ENCODE measurements at places on chromosomes 3 and 15.

DNA sequence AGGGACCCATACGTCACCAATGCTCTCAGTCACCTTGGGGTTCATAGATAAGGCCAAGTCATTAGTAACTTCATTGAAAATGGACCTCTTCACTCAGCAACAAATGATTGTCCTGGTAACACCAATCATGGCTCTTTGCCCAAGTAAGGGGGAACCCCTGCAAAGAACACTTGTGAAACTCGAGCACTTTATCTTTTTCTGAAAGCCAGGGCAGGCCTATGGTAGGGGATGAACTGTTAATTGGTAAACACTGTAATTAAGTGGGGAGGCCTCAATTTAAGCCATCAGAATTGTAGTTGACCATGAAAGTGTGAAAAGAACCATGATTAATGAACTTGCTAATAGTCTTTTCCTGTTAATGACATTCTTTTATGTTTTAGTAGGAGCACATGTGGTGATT, 73.3 kb downstream of the ABHD5 start:
- no peak for DNase-seq

GRCh38 chr3:126378341-126378751, 16.4 kb upstream of the CFAP100 start:
- no peak for DNase-seq

- no peak for DNase-seq
These were observed 61.7 kb downstream of the LSM3 start for GRCh38 chr3:14240366-14240765.

DNA sequence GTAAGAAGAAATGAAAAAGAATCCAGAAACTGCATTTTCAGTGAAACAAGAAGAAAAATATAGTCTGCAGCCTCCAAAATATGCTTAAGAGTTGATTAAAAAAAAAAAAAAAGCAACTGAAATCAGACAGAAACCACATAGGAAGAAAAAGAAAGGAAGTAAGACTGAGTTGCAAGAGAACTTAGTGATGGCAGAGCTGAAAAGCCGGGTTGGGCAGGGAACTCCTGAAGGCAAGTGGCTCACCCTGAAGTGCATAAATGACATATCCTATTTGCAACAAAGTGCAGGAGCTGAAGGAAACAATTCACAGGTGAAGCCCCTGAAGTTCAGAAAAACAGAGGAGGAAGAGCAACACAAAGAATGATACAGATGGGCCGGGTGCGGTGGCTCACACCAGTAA, 108.8 kb upstream of the SLC25A36 start:
- no peak for DNase-seq

- DNase-seq: no peak
These were observed 176.7 kb upstream of the TLE3 start for GRCh38 chr15:70274255-70274880.

GRCh38 chr3:49554633-49555265, 472 bp downstream of the BSN start:
- DNase-seq: no peak

GRCh38 chr3:100103558-100104441, 10.5 kb downstream of the FILIP1L start:
- no peak for DNase-seq

GRCh38 chr3:73719413-73719851, 94.7 kb upstream of the PDZRN3 start:
- DNase-seq: no peak

DNA sequence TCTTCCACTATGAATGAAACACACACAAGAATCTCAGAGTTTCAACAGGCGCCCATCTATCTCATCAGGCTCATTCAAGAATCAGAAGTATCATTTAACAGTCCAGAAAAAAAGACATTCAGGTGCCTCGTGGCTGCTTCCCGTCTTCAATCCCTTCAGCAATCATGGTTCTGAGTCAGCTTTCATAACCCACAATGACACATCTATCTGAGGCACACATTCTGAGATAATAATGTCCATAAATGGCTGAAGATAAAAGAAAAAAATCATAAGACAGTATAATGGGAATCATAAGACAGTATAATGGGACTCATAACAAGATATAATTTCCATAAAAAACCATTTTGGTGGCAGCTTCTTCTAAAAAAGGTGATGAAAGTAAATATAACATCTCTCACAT, 52.4 kb downstream of the TNIK start:
- DNase-seq: no peak

- DNase-seq: no peak
These were observed 35.2 kb downstream of the ABTB1 start for GRCh38 chr3:127707851-127708411.

DNA sequence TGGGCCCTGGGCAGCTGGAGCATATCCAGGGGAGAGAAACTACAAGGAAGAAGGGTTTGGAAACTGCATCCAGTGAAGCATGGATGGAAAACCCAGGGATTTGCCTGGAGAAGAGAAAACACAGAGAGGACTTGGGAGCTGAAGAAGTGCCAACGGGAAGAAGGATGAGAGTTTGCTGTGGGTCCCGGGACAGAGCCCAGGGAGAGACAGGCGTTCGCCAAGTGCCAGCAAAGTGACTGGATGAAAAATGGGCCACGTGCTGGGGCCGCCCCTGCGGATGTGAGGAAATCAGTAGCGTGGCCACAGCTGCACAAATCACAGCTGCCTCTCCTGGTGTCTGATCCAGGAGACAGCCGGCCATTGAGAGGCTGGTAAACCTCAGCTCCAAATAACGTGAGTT, 70.4 kb downstream of the HES1 start:
- no peak for DNase-seq

GRCh38 chr15:56798639-56799038, 65.3 kb upstream of the ZNF280D start:
- DNase-seq: no peak

GRCh38 chr3:70273492-70273891, 38.9 kb downstream of the MDFIC2 start:
- no peak for DNase-seq

DNA sequence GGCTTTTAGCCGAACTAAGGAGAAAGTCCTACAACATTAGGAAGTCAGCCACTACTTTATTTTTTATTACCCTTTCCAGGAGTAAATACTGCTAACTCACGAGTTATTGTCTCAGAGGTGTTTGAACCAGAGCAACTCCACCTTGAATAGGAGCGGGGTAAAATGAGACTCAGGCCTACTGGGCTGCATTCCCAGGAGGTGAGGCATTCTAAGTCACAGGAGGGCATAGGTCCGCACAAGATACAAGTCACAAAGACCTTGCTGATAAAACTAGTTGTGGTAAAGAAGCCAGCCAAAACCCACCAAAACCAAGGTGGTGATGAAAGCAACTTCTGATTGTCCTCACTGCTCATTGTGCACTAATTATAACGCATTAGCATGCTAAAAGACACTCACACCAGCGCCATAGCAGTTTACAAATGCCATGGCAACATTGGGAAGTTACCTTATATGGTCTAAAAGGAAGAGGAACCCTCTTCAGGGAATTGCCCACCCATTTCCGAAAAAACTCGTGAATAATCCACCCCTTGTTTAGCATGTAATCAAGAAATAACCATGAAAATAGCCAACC, 555.9 kb downstream of the IGSF11 start:
- no peak for DNase-seq

- DNase-seq: no peak
These were observed 411.2 kb downstream of the SHQ1 start for GRCh38 chr3:72436863-72437592.

GRCh38 chr15:68433551-68433950, 1.6 kb upstream of the ITGA11 start:
- DNase-seq: no peak

- DNase-seq: no peak
These were observed 74.5 kb downstream of the TLE3 start for GRCh38 chr15:70023064-70023768.

GRCh38 chr3:15887261-15887660, 89.5 kb upstream of the ANKRD28 start:
- no peak for DNase-seq

- no peak for DNase-seq
These were observed 65.6 kb upstream of the NEDD4 start for GRCh38 chr15:56058986-56059385.

DNA sequence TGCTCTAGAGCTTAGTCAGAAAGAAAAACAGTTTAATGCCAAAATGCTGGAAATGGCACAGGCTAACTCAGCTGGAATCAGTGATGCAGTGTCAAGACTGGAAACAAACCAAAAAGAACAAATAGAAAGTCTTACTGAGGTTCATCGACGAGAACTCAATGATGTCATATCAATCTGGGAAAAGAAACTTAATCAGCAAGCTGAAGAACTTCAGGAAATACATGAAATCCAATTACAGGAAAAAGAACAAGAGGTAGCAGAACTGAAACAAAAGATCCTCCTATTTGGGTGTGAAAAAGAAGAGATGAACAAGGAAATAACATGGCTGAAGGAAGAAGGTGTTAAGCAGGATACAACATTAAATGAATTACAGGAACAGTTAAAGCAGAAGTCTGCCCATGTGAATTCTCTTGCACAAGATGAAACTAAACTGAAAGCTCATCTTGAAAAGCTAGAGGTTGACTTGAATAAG, 150.5 kb upstream of the LRRFIP2 start:
- no peak for DNase-seq

GRCh38 chr15:47516972-47517371, 200.3 kb upstream of the SEMA6D start:
- DNase-seq: no peak

DNA sequence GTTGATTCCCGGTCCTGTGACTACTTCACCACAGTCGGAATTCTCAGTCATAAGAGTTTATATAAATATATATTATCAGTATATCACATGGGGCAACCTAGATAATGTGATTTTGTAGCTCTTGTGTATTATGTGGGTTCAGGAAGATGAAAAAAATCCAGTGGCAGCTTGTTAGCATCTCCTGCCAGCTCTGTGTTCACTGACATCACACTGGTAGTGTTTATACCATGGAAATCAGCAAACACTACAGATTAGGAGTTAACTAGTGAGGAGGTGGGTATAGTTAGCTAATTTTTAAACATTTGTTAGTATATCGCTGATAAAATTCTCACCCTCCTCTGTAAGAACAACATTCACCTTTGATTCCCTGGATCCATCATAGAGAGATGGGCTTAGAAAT, 44.5 kb upstream of the KCNMB2 start:
- DNase-seq: no peak

- DNase-seq: no peak
These were observed 94.5 kb upstream of the DLG1 start for GRCh38 chr3:197392961-197393360.

DNA sequence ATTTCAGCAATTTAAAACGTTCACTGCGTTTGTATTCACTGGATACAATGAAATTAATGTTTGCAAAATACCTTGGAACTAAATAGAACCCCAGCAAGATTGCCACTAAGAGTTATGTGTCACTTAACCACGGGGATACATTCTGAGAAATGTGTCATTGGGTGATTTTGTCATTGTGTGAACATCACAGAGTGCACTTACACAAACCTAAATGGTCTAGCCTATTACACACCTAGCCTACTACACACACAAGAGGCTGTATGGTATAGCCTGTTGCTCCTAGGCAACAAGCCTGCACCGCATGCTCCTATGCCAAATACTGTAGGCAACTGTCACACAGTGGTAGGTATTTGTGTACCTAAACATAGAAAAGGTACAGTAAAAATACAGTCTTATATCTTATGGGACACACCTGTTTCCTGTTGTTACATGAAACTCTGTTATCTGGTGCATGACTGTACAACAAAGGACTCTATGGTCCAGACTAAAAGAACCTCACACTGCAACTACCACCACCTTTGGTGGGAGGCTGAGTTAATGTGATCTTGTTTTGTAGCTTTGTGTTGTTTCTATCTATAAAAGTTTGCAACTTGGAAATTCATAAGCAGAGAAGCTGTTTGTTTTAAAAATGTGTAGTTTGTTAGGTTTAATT, 92.2 kb upstream of the NTRK3 start:
- no peak for DNase-seq

- no peak for DNase-seq
These were observed 6.3 kb upstream of the PLXND1 start for GRCh38 chr3:129612534-129613366.

GRCh38 chr15:94080416-94080815, 150.9 kb upstream of the MCTP2 start:
- no peak for DNase-seq

DNA sequence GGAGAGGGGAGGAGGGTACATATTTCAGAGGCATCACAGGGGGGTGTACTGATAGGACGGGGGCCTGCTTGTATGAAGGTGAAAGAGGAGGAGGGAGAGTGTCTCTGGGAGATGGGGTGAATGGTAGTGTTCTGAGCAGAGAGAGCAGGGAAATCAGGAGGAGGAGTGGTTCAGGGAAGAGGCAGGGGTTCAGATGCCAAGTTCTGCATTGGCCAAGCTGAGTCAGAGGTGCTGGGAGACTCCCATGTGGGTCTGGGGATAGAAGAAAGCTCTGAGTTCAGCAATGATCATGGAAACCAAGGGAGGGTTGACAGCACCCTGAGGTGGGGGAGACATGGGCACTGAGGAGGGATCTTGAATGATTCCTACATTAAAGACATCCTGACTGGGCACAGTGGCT, 3.0 kb downstream of the CYP8B1 start:
- no peak for DNase-seq

- peak; percentile 33 for DNase-seq
These were observed 5.8 kb upstream of the RPL29 start for GRCh38 chr3:52001443-52001974.

GRCh38 chr3:183117056-183117455, 17.8 kb upstream of the MCCC1 start:
- DNase-seq: no peak

DNA sequence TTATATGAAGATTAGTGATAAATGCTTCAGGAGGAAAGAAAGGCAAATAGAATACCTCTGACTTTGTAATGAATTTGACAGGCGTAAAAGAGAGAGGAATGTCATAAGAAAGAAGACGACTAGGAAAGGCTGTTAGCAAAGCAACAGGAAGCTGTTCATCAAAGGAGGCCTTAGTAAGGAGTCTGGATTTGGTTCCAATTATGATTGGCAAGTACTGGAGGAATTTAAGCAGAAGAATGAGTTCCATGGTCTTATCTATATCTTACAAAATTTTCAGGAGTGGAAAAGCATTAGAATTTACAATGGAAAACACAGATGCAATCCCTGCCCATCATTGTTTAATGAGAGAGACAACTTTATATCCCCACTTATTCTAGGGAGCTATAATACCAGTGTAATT, 13.8 kb downstream of the PLSCR1 start:
- no peak for DNase-seq

GRCh38 chr15:96693515-96693914, 363.0 kb downstream of the NR2F2 start:
- no peak for DNase-seq

- no peak for DNase-seq
These were observed 12.4 kb downstream of the TPM1 start for GRCh38 chr15:63054985-63055384.
